ENCODE measurements at places on chromosomes 7 and 10. TPM values are rescaled to one million over a fixed set of nuclear protein-coding genes. Genes with fewer than 3 reads are reported as not detected.

DNA sequence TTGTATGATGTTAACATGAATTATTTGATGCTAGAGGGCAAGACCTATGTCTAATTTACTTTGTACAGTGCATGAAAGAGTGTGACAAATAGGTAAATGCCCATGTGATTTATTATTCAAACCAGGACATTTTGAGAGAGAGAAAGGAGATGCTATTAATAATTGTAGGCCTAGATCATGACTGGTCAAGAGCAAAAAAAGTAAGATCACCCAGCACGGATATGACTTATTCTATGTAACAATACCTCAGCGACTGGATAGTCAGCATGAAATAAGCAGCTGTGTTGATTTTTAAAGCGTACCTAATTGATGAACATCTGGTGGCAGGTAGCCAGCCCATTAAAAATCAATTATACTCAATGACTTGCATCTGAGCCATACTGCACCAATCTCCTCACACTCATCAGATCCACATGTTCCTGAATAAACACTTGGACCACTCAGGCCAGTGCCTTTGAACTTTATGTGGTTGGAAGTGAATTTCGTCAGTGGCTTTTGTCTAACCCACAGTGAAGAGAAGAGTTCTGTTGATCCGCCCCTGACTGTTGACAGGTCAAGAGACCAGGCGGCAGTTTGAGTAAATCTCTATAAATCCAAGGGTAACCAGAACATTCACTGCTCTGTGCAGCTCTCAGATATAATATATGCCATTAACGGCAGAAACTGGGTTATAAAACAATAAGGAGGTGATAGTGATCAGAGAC, 435.3 kb downstream of the MDFIC start:
- no peak overlapping the region for H3K4me3 ChIP-seq
- no peak for DNase-seq
- H3K36me3 ChIP-seq: no peaks in the 10 kb centered on the region
- H3K27ac ChIP-seq: no peak overlapping the region
- no peaks in the 10 kb centered on the region for H3K27me3 ChIP-seq

- peaks cover 6% of the 10 kb centered on the region for H3K27me3 ChIP-seq
- H3K27ac ChIP-seq: no peak overlapping the region
- no peaks in the 10 kb centered on the region for H3K36me3 ChIP-seq
These were observed 7.1 kb downstream of the CCDC201 start for GRCh38 chr7:45865594-45866410.

GRCh38 chr10:22334414-22335172, 10.7 kb upstream of the SPAG6 start:
- H3K36me3 ChIP-seq: peaks cover 7% of the 10 kb centered on the region
- H3K4me3 ChIP-seq: peak overlapping the region; percentile 76
- H3K27me3 ChIP-seq: peaks cover 33% of the 10 kb centered on the region

DNA sequence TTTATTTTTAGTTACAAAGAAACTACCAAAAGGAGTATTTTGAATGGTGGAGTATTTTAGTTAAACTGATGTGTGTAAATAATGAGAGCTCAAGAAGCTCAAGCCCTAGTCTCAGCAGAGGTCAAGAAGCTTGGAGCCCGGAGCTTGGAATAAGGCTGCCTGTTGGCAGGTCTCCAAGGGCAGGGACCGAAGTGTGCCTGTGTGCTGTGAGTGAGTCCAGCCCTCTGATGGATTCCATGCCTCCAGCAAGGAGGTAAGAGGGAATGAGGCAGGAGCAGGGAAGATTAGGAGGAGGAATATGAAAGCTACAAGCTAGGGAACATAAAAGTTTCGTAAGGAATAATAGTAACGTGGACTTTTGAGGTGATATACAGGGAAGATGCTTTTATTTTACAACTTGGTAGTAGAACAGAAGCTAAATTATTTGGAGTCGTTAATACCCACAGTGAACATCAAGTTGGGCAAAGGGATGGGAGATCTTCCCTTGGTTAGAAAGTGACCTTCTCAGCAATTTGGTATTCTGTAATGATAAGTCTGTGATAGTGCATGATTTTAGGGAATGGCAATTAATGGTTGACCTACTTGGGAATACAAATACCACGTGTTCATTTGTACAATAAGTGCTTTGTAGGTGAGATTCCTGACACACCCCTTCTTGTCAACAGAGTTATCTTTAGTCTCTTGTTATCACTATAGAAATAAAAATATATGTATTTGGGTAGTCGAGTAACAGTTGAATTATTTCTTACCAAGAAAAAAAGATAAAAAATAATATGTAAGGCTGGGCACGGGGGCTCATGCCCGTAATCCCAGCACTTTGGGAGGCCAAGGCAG, 4.6 kb downstream of the SEC23IP start:
- H3K27me3 ChIP-seq: no peaks in the 10 kb centered on the region
- H3K4me3 ChIP-seq: no peak overlapping the region
- H3K36me3 ChIP-seq: peaks cover 4% of the 10 kb centered on the region
- DNase-seq: no peak
- H3K27ac ChIP-seq: peak overlapping the region; percentile 82

GRCh38 chr10:96509017-96509641, 4.6 kb downstream of the TLL2 start:
- no peak for DNase-seq

GRCh38 chr7:13188922-13189321, 501.5 kb downstream of the ARL4A start:
- H3K27me3 ChIP-seq: no peaks in the 10 kb centered on the region
- DNase-seq: no peak
- H3K36me3 ChIP-seq: no peaks in the 10 kb centered on the region
- no peaks in the 10 kb centered on the region for H3K4me1 ChIP-seq
- H3K27ac ChIP-seq: no peak overlapping the region

- DNase-seq: no peak
- no peaks in the 10 kb centered on the region for H3K27me3 ChIP-seq
- no peaks in the 10 kb centered on the region for H3K4me1 ChIP-seq
- peaks cover 32% of the 10 kb centered on the region for H3K36me3 ChIP-seq
- H3K4me3 ChIP-seq: no peak overlapping the region
These were observed 143.5 kb downstream of the PIP4K2A start for GRCh38 chr10:22570733-22571430.

DNA sequence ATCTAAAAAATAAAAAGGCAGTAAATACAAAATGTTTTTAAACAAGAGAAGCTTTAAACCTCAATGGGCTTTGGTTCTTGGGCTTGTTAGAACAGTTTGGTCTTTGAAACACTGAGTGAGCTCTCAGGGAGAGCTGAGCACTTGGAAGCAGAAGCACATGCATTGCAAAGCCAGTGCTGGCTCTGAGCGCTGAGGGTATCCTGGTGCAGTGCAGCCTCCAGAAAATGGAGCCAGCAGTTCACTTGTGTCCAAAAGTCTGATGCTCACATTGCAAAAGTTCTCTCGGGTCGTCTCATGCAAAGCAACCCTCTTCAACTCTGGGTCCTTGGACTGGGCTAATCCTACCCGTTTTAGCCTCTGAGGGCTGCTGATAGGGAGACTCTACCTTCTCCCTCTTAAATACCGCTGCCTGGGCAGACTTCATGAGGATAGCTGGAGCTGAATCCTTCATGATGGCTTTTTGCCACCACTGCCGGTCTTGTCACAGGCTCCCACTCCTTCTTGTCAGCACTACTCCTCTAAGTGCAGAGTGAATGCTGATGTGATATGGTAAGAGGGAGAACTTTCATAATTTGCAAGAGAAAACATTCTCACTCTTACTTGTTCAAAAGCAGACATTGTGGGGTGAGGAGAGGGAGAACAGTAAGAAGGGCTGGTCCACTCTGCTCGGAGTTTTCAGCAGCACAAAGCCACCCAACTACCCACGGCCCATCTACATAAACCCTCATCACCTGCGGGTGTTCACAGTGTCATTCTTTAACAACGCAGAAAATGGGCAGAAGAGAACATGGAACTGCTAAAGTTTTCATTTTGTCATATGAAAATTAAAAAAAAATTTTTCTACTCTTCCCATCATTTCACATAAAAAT, 42.2 kb upstream of the BMPER start:
- DNase-seq: no peak
- H3K4me3 ChIP-seq: no peak overlapping the region
- no peak overlapping the region for H3K27ac ChIP-seq

DNA sequence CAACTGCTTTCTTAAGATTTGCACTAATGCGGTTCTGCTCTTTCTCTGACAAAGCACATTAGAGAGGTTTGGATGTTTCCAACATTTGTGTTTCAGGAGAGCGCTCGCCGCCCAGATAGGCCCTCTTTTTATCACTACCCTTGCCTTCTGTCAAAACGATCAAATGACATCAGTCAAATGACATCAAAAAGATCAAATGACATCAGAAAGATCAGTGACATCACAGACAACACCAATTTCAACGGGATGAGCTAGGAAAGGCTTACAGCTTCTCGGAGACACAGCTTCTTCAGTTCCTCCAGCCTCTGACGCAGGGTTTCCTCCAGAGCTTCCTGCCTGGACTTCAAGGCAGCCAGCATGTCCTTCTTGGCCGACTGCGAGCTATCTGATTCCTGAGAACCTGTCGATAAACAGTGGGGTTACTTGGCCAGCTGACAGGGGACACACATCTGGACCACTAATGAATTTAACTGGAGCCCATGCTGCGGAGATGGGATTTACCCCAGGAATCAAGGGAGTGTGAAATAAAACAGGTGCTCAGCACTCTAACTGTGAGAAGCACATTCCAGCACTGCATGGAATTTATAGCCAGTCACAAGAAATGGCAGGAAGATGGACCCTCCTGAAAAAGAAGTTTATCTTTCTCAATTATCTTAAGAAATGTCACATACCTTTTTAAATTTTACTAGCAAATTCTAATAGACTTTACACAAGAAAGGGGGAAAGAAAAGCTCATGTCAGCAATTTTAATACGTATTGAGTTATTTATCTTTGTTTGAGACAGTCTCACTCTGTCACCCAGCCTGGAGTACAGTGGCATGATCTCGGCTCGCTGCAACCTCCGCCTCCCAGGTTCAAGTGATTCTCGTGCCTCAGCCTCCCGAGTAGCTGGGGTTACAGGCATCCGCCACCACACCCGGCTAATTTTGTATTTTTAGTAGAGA, 88.2 kb downstream of the PRPF18 start:
- peaks cover 45% of the 10 kb centered on the region for H3K36me3 ChIP-seq
- H3K27me3 ChIP-seq: no peaks in the 10 kb centered on the region
- H3K27ac ChIP-seq: no peak overlapping the region
- H3K4me3 ChIP-seq: no peak overlapping the region
- peaks cover 14% of the 10 kb centered on the region for H3K4me1 ChIP-seq

DNA sequence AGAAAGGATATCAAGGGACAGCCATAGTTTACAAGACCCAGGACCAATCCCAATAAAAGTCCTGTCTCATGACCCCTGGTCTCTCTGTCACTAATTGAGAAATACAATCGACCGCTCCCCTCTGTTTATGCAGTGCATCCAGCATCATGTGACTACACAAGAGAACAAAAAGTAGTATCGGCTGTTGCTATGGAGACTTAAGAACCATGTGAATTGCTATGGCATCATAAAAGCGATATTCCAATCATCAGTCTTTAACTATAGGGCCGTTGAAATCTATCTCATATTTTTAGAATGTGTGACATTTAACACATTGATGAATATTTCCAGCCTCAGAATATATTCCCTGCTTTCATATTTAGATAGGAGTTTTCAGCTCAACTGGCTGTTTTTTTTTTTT, 139.3 kb downstream of the FRMD4A start:
- no peak for DNase-seq
- H3K36me3 ChIP-seq: no peaks in the 10 kb centered on the region
- H3K4me1 ChIP-seq: peaks cover 2% of the 10 kb centered on the region
- H3K27ac ChIP-seq: no peak overlapping the region
- H3K4me3 ChIP-seq: no peak overlapping the region
- H3K27me3 ChIP-seq: no peaks in the 10 kb centered on the region

DNA sequence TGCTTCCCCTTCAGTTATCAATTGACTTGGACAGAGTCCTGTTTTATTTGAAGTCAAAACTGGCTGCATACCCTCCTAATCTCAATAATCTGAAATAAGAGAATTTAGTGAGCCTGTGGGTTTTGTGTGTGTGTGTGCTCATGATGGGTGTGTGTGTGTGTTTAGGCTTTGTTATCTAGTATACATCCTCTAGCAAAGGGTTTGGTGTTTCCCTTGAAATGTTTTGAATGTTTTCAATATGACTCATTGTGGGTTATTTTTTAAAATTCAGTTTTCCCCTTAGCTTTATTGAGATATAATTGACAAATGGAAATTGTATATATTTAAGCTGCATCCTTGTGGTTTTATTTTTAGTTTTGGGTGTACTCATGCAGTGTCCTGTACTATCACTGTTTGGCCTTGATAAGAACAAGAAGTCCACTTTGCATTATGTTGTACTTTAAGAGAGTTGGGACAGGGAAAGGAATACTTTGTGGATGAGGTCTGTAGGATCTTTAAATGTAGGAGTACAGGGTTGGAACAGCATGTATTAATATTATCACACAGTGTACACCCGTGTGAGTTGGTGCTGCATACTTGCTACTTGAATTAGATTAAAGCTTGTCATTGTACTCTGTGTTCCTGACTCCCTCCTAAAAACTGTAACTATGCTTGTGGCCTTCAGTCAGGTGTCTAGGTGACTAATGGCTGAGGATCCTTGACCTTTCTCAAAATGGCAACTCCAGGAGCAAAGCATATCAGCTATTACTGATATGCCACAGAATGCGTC, 58.3 kb downstream of the VCL start:
- DNase-seq: no peak
- no peaks in the 10 kb centered on the region for H3K27me3 ChIP-seq
- peak overlapping the region; percentile 93 for H3K27ac ChIP-seq
- H3K36me3 ChIP-seq: peaks cover 3% of the 10 kb centered on the region

GRCh38 chr7:108156897-108157605, 26.9 kb upstream of the LAMB4 start:
- H3K27ac ChIP-seq: no peak overlapping the region
- peaks cover 2% of the 10 kb centered on the region for H3K27me3 ChIP-seq

DNA sequence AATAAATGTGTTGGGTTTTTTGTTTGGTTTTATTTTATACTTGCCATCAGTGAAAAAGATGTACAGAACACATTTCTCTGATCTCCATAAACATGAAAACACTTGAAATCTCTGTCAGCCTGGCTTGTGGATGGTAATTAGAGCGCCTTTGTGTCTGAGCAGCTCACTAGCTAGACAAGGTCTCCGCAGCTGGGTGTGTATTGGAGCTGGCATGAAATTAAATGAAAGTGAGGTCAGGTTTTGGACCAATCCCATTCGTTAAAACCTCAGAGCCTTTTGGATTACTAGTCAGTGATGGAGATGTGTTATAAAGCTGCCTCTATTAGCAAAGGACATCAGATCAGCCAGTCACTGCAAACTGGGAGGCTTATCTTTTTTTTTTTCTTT, 2.7 kb downstream of the FRAT1 start:
- peaks cover 10% of the 10 kb centered on the region for H3K27me3 ChIP-seq
- H3K36me3 ChIP-seq: no peaks in the 10 kb centered on the region
- no peak overlapping the region for H3K27ac ChIP-seq
- H3K4me1 ChIP-seq: peaks cover 18% of the 10 kb centered on the region
- no peak overlapping the region for H3K4me3 ChIP-seq

- DNase-seq: no peak
- H3K4me1 ChIP-seq: peaks cover 29% of the 10 kb centered on the region
- no peaks in the 10 kb centered on the region for H3K27me3 ChIP-seq
- peak overlapping the region; percentile 98 for H3K27ac ChIP-seq
These were observed 100.8 kb downstream of the C10orf90 start for GRCh38 chr10:126569513-126570244.

The GDF10 gene
- 3.2 TPM for total RNA-seq

The VIPR2 gene
- total RNA-seq: not detected

The SFXN3 gene
- total RNA-seq: 92.4 TPM

The HTRA1 gene
- total RNA-seq: 1,485 TPM

The PNLIP gene
- total RNA-seq: not detected

The KCNK18 gene
- not detected for total RNA-seq

The NEBL gene
- total RNA-seq: 2.0 TPM

The HTR5A gene
- not detected for total RNA-seq
